ENCODE measurements at places on chromosomes 1 and 21.

- DNase-seq: no peak
These were observed 199.7 kb downstream of the CAMTA1 start for GRCh38 chr1:6984986-6985385.

DNA sequence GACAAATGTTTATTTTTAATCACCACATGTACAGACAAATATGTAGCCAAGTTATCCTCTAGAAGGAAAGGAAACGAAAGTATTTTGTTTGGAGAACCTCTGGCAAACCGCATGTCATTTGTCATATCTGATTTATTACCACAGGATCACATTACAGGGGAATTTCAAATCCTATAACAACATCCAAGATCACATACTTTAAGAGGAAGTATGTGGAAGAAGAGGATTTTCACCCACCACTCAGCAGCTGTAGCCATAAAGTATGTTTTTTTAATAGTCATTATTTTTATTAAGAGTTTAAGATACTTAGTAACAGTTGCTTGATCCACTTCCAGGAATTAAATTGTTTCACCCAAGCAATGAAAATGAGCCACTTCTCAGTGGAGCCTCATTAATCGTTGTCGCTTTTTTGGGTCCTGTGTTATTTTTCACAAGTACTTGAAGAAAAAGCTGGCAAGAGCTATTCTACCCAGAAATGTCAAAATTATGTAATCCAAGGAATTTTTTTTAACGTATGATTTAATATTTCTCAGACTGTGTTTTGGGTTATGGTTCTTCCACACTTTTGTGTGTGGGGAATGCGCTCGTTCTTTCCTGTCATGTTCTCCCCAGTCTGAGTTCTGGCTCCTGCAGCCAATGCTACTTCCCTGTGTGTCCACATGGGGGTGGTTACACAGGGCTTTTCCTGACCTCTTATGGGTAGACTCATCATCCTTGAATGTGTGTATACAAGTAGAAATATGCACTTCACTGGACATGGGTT, 6.9 kb downstream of the SERTAD4 start:
- no peak for DNase-seq

DNA sequence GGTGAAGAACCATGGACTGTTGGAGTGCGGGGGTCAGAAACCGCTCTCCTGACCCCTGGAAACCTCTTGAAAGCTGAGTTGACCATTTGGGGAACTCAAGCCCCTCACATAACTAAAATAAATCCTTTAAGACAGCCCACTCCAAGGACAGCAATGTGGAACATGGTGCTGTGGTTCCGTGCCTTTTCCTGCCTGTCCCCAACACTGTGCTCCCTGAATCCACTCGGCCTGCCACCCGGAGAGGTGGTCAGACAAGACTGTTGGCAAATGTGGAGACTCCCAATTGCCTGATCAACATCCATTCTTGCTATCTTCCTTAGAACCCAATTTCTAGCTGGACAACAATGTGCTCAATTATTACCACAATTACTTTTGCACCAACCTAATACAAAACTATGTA, 286.0 kb downstream of the NPHP4 start:
- DNase-seq: no peak

- DNase-seq: peak; percentile 71
These were observed 10.2 kb downstream of the EEIG2 start for GRCh38 chr1:108570128-108570527.

- no peak for DNase-seq
These were observed 24.3 kb downstream of the TMEM201 start for GRCh38 chr1:9612871-9613624.

- no peak for DNase-seq
These were observed 17.3 kb downstream of the PI4KB start for GRCh38 chr1:151309811-151310323.

- no peak for DNase-seq
These were observed 34.6 kb downstream of the COQ8A start for GRCh38 chr1:226974544-226975258.

DNA sequence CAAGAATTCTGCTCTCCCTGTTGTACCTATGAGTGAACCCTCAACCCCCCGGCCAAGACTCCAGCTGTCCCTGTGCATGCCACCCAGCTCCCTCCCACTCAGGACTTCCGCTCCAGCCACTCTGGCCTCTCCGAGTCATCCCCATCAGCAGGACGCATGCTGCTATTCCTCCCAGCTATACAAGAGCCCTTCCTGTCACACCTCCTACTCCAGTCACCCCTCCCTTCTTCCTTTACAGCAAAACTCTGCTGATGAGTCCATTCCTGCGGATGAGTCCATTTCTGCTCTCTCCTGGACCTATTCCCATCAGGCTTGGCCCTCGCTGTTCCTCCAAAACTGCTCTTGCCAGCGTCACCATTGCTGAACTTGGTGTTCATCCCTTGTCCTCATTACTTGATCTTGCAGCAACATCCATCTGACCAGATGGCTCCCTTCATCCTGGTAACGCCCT, 42.2 kb downstream of the H3-3A start:
- DNase-seq: no peak

DNA sequence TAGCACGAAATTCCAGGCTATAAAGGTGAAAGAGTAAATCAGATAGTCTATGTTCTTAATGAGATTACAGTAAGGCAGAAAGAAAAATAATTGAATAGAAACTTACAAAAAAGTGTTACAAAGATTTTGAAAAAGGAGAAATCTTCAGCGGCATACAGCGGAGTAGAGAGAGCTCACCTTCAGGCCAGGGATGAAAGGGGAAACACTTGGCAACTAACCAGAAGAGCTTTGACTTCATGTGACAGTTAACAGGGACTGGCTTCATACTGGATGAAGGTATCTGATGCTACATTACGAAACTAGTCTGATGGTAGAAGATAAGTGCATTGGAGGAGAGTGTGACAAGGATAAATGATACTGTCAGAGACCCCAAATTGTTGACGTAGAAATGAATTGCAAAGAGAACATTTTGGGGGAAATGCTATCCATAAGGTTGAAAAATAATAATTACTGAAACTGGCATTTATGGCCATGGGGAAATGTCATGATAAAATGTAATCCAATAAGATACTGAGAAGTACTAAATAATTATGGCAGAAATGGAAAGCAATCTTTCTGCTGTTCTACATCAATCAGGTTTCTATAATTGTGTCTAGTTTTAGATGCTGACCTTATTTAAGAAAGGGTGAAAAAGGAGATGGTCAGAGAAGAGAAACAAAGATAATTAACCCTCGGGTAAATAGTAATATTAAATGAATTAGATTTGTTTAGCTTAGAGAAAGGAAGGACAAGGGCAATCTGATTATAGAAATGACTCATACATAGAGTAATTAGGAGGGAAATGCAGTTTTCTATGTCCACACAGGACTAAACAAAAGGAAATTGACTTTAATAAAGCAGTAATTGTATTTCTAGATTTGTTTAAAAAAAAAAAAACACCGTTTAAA, 808.7 kb downstream of the NCAM2 start:
- no peak for DNase-seq

DNA sequence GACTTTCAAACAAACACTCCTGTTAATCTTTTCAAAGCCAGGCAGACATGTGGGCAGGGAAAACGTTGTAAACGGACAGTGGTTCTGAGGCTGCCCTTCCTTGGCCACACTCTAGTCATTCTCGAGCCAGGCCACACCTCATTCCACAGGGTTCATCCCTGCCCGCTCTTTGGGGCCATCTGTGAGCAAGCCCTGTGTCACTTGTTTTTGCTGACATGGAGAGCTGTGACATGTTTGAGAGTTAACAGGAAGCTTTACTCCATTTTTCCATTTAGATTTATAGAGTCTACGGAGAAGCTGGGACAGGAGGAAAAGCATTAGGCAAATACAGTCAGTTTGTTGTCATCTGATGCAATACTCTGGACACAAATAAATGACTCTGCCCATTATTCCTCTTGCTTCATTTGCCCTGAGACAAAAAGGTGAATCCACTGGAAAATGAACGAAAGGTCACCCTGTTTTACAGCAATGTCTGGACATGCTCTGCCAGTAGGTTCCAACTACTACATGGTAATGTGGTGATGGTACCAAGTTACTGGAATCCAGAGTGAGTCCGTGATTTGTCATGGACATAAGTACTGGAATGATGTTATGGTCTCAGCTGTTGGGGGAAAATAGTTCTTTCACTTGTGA, 126.9 kb downstream of the CLIC6 start:
- DNase-seq: no peak

DNA sequence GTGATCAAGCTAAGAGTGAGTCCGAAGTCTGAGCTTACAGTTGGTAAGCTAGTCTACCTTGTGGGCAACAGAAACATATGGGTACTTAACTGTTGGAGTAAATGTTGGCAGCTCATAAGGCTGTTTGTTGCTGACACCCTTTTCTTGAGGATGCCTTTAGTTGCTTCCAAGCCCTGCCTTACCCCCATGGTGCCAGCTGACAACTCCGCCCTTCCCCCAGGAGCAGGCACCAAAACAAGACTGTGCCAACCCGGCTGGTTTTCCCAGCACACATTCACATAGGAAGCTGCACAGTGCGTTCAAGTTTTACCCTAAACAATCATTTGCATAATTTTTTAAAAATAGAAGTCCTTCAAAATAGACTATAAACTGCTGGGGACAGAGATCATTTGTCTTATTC, 150.2 kb upstream of the LMO4 start:
- no peak for DNase-seq

GRCh38 chr1:211353562-211354212, 27.1 kb downstream of the TRAF5 start:
- DNase-seq: no peak

DNA sequence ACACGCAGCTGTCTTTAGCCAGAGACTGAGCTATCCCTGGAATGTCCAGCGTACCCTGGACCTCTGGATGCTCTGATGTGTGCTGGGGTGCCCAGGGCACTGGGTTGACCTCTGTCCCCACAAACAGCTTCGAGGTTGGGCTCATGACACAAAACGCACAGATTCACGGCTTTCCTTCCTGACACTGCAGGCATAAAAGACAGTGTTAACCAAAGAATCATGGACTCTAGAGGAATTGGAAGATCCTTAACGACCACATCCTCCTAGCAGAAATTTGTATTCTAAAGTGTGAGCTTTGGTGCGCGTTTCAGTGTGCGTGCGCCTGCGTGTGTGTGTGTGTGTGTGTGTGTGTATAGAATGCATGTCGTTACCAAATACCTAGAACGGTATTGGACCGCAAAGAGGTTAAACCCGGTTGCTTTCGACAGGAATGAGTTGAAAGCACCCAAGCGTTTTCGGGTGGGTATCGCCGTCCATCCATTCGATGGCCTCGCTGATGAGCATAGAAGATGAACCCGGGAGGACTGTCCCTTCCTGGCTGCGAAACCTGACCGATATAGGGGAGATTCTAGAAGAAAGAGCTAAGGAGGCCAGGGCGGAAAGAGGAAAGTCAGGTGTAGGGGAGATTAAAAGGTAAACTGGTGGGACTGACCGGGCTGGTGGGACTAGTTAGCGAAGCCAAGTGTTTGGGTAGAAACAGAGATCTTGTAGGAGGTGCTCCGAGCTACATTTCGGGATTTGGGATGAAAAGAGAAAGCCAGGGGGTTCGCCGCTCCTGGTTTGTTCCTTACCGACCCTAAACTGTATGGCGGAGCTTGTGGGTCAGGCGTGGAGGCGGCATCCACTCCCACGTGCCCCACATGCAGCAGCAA, 6.8 kb upstream of the LHX9 start:
- no peak for DNase-seq

DNA sequence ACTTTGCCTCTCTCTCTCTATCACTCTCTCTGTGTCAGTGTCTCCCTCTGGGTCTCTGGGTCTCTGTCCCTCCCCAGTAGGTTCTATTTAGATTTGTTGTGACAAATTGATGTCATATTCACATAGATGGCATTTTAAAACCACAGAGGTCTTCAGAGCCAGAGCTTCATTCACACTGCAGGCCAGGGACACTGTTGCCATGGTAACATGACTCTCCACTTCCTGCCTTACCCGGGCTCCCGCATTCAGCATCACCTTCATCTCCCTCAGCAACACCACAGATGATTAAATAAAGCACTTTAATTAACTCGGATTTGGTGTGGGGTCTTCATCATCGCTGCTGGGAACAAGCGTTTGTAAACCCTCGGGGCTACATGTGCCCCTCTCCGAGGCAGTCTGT, 132.6 kb downstream of the ETS2 start:
- DNase-seq: no peak
